ENCODE measurements at places on chromosomes 6 and 20. TPM values are rescaled to one million over a fixed set of nuclear protein-coding genes. Genes with fewer than 3 reads are reported as not detected.
A peak's percentile ranks its signal among the peaks of the same experiment; 100 is the strongest.

- no peak overlapping the region for H3K4me3 ChIP-seq
- no peaks in the 10 kb centered on the region for H3K27me3 ChIP-seq
- no peak overlapping the region for H3K27ac ChIP-seq
- no peak for DNase-seq
- H3K36me3 ChIP-seq, result peaks cover 19% of the 10 kb centered on the region
- H3K4me1 ChIP-seq, result no peaks in the 10 kb centered on the region
Observed at GRCh38 chr6:43444582-43444981, 10.8 kb downstream of the DLK2 start.

The FABP7 gene
- not detected for total RNA-seq

- no peak overlapping the region for H3K4me3 ChIP-seq
- H3K36me3 ChIP-seq, result no peaks in the 10 kb centered on the region
- no peaks in the 10 kb centered on the region for H3K27me3 ChIP-seq
Observed at GRCh38 chr6:133392641-133393040, 151.5 kb downstream of the EYA4 start.

The OR2J3 gene
- total RNA-seq, result not detected

DNA sequence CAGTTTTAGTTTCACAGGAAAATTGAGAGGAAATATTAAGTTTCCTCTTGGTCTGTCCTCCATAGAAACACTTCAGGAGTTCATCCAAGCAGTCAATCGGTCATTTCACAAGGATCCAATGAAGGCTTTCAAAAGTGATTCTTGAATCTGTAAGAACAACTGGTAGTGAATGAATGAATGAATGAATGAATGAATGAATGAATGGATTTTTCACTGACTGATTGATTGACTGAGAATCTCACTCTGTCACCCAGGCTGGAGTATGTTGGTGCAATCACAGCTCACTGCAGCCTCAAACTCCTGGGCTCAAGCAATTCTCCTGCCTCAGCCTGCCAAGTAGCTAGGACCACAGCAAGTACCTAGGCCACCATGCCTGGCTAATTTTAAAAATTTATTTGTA lies 39.4 kb upstream of the TAF8 start:
- H3K4me3 ChIP-seq, result peak overlapping the region; percentile 59
- DNase-seq, result no peak
- H3K27me3 ChIP-seq, result no peaks in the 10 kb centered on the region

The POM121L2 gene
- total RNA-seq, result not detected

The POU3F2 gene
- total RNA-seq, result not detected

DNA sequence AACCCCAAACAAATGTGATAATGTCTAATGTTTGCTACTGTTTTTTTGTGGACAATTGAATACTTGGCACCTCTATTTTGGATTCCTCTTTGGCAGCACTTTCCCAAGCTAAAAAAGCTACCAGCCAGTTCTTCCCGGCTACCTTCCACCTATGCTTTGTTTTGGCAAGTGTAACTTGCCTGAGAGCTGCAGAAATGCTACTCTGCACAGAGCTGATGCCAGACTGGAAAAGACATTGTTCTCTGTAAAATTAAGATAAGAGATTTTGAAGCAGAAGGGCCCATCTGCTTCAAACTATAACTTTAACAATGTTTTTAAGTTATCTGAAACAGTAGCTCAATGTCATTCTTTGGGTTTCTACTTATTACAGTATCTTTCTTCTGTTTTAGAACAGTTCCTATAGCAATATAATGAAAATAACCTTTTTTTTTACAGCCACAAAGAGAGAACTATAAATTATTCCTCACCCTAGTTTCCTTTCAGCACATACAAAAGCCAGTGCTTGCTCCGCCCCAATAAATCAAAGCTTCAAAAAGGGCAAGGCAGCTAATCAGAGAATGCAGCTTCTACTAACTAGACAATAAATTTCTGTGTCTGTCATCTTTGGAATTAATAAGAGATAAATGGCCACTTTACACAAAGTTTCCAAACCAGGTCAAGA lies 183.1 kb downstream of the UBE3D start:
- peaks cover 3% of the 10 kb centered on the region for H3K27me3 ChIP-seq
- H3K4me3 ChIP-seq, result no peak overlapping the region
- no peak overlapping the region for H3K27ac ChIP-seq
- DNase-seq, result no peak
- no peaks in the 10 kb centered on the region for H3K36me3 ChIP-seq
- H3K4me1 ChIP-seq, result no peaks in the 10 kb centered on the region

GRCh38 chr6:133921249-133921859 lies 31.7 kb upstream of the TBPL1 start:
- H3K27me3 ChIP-seq, result peaks cover 33% of the 10 kb centered on the region
- H3K4me1 ChIP-seq, result peaks cover 3% of the 10 kb centered on the region
- H3K4me3 ChIP-seq, result no peak overlapping the region
- peak; percentile 80 for DNase-seq
- H3K36me3 ChIP-seq, result no peaks in the 10 kb centered on the region

DNA sequence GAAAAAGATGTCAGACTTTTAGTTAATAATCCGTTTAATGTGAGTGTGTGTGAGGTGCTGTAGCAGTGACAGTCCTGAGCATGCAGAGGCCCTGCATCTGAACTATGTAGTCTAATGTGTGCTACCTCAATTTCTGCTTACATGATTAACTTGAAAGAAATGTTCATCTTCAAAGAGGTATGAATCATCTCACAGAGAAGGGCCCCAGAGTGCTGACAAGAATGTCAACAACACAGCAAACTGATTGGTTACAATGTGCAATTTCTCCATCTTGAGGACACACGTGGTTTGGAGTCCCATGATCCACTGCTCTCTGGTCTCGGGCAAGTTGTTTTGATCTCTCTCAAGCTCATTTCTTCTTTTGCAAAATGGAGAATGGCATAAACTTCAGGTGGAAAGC lies 61.7 kb upstream of the EMILIN3 start:
- peak overlapping the region; percentile 88 for H3K27ac ChIP-seq
- no peaks in the 10 kb centered on the region for H3K27me3 ChIP-seq
- no peak overlapping the region for H3K4me3 ChIP-seq

DNA sequence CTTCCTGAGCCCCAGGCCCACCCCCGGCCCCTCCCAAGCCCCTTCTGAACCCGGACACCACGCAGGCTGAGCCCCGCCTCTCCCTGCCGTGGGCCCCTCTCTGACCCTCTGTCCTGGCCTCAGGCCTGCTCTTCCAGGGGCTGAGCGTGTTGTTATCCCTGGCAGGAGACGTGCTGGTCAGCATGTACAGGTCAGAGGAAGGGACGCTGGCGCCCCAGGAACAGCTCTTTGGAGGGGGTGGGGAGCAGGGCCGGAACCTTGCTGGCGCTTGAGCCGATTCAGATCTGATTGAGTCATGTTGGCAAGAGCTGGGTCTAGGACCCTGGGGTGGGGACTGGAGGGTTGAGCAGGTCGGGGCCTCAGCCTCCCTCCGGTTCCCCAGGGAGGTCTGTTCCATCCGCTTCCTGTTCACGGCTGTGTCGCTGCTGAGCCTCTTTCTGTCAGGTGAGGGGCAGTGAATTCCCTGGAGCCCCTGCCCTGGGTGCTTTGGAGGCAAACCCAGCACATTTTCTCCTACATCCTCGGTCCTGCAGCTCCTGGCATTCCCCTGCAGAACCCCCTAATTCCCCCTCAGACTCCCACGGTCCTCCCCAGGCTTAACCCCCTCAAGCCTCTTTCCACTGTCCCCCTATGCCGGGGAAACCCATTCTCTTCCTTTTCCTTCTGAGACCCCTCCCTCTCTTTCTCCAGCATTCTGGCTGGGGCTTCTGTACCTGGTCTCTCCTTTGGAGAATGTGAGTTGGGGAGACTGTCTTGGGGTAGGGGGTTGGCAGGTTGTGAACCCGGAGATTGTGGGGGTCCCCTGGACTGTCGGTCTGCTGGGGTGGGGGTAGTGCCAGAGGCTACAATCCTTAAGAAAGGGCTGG lies 2.0 kb downstream of the SPAG4 start:
- H3K27ac ChIP-seq, result peak overlapping the region; percentile 87
- no peaks in the 10 kb centered on the region for H3K36me3 ChIP-seq
- H3K4me1 ChIP-seq, result peaks cover 43% of the 10 kb centered on the region
- peak; percentile 45 for DNase-seq
- H3K27me3 ChIP-seq, result peaks cover 2% of the 10 kb centered on the region

The KHDC1L gene
- not detected for total RNA-seq

- H3K27ac ChIP-seq, result peak overlapping the region; percentile 87
- no peaks in the 10 kb centered on the region for H3K27me3 ChIP-seq
- peaks cover 55% of the 10 kb centered on the region for H3K36me3 ChIP-seq
- peak overlapping the region; percentile 81 for H3K4me3 ChIP-seq
- H3K4me1 ChIP-seq, result peaks cover 52% of the 10 kb centered on the region
Observed at GRCh38 chr20:2653556-2654383, 1.3 kb downstream of the NOP56 start.

GRCh38 chr6:6105472-6106036 lies 98.8 kb upstream of the NRN1 start:
- no peak overlapping the region for H3K4me3 ChIP-seq
- DNase-seq, result no peak
- no peaks in the 10 kb centered on the region for H3K36me3 ChIP-seq
- no peak overlapping the region for H3K27ac ChIP-seq
- peaks cover 15% of the 10 kb centered on the region for H3K27me3 ChIP-seq

The CCNC gene
- total RNA-seq, result 29.3 TPM

The SNAI1 gene
- total RNA-seq, result not detected
